ENCODE measurements at places on chromosomes 7 and 10. TPM values are rescaled to one million over a fixed set of nuclear protein-coding genes. Genes with fewer than 3 reads are reported as not detected.

The SPDYE3 gene
- not detected for total RNA-seq

The RNF133 gene
- total RNA-seq = not detected

The C10orf71 gene
- total RNA-seq = not detected

The ACHE gene
- total RNA-seq = 0.15 TPM

The CYP2C18 gene
- total RNA-seq = 0.04 TPM

The CCL24 gene
- not detected for total RNA-seq

The EMX2 gene
- total RNA-seq = not detected

The RARRES2 gene
- total RNA-seq = not detected

The HTR7 gene
- 23.6 TPM for total RNA-seq

The HOXA10 gene
- total RNA-seq = 6.1 TPM

The SCART1 gene
- total RNA-seq = 0.47 TPM

The STK31 gene
- not detected for total RNA-seq

The GLCCI1 gene
- total RNA-seq = 8.1 TPM

The STRIP2 gene
- total RNA-seq = 3.7 TPM

The CRCP gene
- total RNA-seq = 55.2 TPM

The FANK1 gene
- 20.8 TPM for total RNA-seq

The SAP25 gene
- total RNA-seq = not detected

The FOXP2 gene
- total RNA-seq = 1.7 TPM

The AGBL3 gene
- total RNA-seq = not detected

The AGK gene
- 36.6 TPM for total RNA-seq

The CUZD1 gene
- total RNA-seq = 0.99 TPM

The CADPS2 gene
- total RNA-seq = 22.4 TPM

The FOXI2 gene
- not detected for total RNA-seq

The IL15RA gene
- total RNA-seq = 14.4 TPM

The RBM20 gene
- total RNA-seq = 4.6 TPM

The CAV2 gene
- 67.2 TPM for total RNA-seq

The LIPM gene
- total RNA-seq = not detected

The ALOX5 gene
- total RNA-seq = 0.60 TPM

The POU6F2 gene
- 0.41 TPM for total RNA-seq
